ENCODE measurements at places on chromosomes 1 and 21.

- DNase-seq, result no peak
Observed at GRCh38 chr1:37410815-37411214, 63.6 kb upstream of the ZC3H12A start.

DNA sequence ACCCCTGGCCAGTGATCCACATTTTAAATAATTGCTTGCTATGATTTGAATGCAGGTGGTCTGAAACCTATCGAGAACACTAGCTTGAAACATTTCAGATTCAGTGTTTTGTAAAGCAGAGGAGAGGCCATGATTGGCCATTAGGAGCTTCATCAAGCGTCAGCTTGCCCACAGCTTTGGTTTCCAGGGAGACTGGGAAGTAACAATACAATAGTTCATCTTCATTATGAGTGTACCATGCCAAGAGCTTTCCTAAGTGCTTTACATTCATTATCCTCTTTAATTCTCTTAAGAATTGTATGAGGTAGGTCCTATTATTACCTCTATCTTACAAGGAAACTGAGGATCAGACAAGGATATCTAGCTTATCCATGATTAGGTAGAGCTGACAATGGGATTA lies 27.7 kb upstream of the ATP5PO start:
- DNase-seq, result no peak

- DNase-seq, result peak; percentile 64
Observed at GRCh38 chr1:87329051-87329525, 408 bp downstream of the LMO4 start.

- DNase-seq, result peak; percentile 57
Observed at GRCh38 chr1:41495210-41495948, 10.9 kb upstream of the EDN2 start.

DNA sequence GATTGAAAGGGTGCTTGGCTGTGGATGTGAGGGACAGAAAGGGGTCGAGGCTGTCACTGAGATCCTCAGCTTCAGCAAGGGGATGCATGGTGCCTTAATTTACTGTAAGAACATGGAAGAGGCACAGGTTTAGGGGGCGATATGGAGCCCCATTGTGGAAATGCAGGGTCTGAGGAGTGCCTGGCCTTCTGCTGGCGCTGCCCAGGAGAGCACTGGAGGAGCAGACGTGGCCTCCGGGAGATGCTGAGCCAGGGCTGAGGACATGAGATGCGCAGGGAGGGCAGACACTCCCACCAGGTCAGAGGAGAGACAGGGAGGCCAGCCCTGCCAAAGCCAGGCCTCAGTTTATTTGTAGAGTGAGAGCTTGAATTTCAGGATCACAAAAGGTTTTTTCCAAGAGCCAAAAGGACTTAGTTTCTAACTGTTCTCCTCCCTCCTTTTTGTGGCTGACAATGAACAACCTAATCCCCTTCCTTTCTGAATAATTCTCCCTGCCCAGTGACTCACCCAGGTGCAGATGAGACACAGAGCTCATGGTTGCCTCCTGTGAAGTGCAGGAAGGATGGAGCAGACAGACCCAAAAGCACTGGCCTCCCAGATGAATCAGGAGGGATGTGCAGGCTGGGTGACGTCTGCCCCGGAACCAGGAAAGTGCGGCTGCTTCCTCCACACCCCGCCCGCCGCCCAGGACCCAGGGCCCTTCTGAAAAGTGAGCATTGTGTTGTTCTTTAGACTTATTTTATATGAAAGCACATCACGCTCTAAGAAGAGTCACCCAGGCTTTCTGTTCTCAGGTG lies 73.0 kb upstream of the TMPRSS2 start:
- no peak for DNase-seq

DNA sequence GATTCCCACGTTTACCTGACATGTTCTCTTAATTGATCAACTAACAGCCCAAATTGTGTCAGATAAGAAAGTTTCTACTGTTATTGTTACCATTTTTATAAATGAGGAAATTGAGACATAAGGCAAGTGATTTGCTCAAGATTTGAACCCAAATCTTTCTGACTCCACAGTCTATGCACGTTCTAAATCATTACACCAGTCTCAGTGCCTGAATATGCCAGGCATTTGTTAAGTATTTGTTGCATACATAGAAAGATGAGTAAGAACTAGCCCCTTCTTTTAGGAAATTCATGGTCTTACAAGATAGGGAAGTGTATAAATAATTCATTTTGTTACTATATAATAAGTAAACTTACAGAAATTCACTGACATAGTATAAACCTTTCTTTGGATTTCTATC lies 7.1 kb upstream of the CD101 start:
- no peak for DNase-seq

DNA sequence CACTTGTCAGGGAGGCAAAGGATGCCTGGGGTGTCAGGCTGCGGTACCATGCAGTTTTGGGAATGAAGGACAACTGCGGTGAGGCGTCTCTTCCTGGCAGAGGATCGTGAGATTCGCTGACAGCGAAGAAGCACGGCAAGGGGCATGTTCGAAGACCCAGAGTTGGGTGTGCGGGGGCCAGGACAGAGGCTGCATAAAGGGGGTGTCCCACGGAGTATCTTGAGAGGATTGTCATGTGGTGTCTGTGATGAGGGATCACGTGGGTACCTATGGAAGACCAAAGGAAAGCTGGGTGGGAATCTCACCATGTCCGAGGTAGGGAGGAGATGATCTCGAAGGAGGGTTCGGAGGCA lies 372 bp downstream of the SLC25A44 start:
- DNase-seq, result no peak

All from activated T-cell treated with anti-CD3 and anti-CD28 coated beads, Interleukin-2, amount 50 U/mL, for 48 hours (primary cell).